ENCODE measurements at places on chromosomes 16 and 17. TPM values are rescaled to one million over a fixed set of nuclear protein-coding genes. Genes with fewer than 3 reads are reported as not detected.

The OR1A2 gene
- not detected for polyA plus RNA-seq

The ODF4 gene
- polyA plus RNA-seq, result not detected

The TACO1 gene
- 29.1 TPM for polyA plus RNA-seq

The DNAI2 gene
- not detected for polyA plus RNA-seq

The ASIC2 gene
- polyA plus RNA-seq, result 1.5 TPM

The TBC1D3G gene
- 17.7 TPM for polyA plus RNA-seq
